ENCODE measurements at places on chromosomes 5 and 9. TPM values are rescaled to one million over a fixed set of nuclear protein-coding genes. Genes with fewer than 3 reads are reported as not detected.

GRCh38 chr5:59107692-59108091 lies 524.8 kb downstream of the RAB3C start:
- no peak overlapping the region for H3K27ac ChIP-seq
- H3K27me3 ChIP-seq: no peaks in the 10 kb centered on the region
- no peak overlapping the region for H3K4me3 ChIP-seq
- no peaks in the 10 kb centered on the region for H3K36me3 ChIP-seq
- no peaks in the 10 kb centered on the region for H3K4me1 ChIP-seq

DNA sequence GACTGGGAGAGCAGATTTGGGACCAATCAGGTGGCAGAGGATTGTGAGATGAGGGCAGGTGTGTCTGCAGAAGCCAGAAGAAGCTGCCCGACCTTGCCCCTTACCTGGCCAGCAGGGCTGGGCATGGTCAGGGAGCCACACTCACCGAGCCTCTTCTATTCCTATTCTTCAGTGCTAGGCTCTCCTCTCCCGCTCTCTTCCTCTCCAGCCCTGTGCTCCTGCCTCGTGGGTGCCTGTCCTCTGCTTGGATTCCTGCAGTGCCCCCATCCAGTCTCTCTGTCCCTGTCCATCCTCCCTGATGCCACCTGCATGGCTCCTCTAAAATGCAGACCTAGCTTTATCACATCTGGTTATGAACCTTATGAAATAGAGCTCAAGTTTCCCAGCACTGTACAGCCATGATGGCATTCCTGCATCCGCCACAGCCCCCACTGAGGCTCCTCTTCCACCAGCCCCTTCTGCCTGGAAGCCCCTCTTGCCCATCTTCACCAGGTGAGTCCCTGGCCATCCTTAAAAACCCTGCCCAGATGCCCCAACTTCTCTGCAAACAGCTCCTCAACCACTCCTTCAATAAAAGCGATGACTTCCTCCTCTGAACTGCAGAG lies 8.2 kb downstream of the UBE2QL1 start:
- no peaks in the 10 kb centered on the region for H3K4me1 ChIP-seq
- peaks cover 100% of the 10 kb centered on the region for H3K27me3 ChIP-seq
- H3K4me3 ChIP-seq: no peak overlapping the region
- DNase-seq: no peak

C9orf153 gene
- total RNA-seq: 0.37 TPM

GRCh38 chr5:134459010-134459403 lies 47.3 kb upstream of the CDKN2AIPNL start:
- DNase-seq: no peak
- no peak overlapping the region for H3K4me3 ChIP-seq
- H3K27ac ChIP-seq: no peak overlapping the region
- peaks cover 6% of the 10 kb centered on the region for H3K4me1 ChIP-seq

DNA sequence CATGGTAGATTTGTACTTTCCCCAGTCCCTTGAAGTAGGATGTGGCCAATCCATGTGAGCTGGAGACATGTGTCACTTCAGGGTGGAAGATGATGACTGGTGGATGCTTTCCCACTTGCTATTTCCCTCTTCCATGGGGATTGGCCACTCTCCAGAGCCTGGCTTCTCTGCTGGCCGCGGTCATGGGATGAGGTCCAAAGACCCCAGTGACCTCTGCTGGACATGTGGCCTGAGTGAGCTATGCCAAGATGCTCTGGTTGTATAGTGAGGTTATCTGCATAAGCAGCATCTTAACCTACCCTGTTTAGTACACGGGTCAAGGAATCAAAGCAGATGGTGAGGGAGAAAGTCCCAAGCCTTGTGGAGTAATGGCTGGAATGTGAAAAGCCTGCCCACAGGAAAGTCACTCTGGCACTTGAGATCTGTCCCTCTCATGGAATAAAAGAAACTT lies 47.1 kb downstream of the SH3PXD2B start:
- no peaks in the 10 kb centered on the region for H3K27me3 ChIP-seq
- H3K4me1 ChIP-seq: no peaks in the 10 kb centered on the region
- H3K36me3 ChIP-seq: peaks cover 78% of the 10 kb centered on the region
- no peak for DNase-seq
- H3K4me3 ChIP-seq: no peak overlapping the region

PDE6A gene
- 0.15 TPM for total RNA-seq

DNA sequence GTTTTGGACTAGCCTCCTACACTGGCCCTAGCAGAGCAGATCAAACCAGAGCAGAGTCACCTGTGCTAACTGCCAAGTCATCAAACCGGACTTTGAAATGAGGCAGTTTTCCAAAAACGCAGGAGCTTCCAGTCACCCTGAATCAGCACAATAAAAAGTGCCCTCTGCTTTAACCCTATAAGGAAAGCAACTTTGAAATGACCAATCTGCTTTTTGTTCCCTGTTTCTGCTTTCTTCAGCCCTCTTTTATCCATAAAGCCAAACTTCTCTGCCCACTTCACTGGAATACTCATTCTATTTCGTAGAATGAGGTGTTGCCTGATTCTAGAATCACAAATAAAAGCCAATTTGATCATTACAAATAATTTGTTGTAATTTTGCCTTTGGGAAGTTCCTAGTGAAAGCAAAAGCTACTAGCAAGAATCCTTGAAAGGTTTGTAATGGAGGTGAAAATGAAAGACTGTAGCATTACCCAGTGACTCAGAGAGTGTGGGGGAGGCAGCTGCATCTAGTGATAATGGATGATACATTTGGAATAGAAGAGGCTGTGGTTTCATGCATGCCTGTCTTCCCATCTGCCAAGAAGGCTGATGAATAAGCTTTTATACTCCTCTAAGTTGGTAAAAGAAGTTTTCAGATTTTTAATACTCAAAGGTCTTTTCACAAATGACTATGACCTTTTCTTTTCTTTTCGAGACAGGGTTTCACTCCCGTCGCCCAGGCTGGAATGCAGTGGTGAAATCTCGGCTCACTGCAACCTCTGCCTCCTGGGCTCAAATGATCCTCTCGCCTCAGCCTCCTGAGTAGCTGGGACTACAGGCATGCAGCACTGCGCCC lies 14.9 kb downstream of the SPAAR start:
- H3K36me3 ChIP-seq: no peaks in the 10 kb centered on the region
- peaks cover 11% of the 10 kb centered on the region for H3K27me3 ChIP-seq
- no peak overlapping the region for H3K27ac ChIP-seq
- no peak overlapping the region for H3K4me3 ChIP-seq

DNA sequence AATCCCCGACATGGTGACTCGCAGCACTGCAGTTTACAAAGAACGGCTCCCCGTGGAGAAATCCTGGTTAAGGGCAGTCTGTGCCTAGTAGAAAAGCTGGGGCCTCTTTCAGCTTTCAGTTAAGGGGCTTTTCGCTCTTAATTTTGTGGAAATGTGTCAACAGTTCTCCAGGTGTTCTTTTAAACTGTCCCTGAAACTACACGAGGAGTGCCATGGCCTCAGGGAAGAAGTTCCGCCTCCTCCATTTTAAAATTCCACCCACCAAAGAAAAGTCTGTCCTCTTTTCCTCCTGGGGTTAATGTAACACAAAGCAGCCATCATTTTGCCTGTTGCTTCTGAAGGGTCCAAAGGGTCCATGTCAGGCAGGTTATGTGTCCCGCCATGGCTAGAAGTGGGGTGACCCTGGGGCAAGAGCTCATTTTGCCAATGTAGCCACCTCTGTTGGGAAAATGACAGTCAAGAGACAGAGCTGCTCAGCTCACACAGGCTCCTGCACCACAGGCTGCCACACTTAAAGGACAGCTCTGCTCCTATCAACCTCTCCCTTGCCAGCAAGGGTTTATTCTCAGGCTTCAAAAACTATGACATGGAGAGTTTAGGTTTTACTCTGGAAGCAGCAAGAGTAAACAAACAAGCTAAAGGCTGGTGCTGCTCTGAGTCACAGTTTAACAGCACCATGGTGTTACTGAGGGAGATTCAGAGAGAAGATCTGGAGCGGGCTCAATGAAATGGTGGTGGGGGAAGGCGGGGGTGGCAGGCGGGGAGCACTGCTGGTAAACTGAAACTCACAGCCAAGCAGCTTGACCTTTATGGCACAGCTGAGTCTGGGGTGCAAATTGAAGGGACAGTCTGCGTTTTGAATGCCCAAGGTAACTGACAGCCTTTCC lies 3.2 kb downstream of the WHRN start:
- peak; percentile 78 for DNase-seq
- peak overlapping the region; percentile 77 for H3K4me3 ChIP-seq
- peak overlapping the region; percentile 92 for H3K27ac ChIP-seq
- H3K36me3 ChIP-seq: no peaks in the 10 kb centered on the region
- H3K27me3 ChIP-seq: no peaks in the 10 kb centered on the region

GRCh38 chr9:87445646-87446045 lies 52.0 kb upstream of the DAPK1 start:
- DNase-seq: peak; percentile 84
- H3K27me3 ChIP-seq: no peaks in the 10 kb centered on the region
- no peak overlapping the region for H3K27ac ChIP-seq
- H3K36me3 ChIP-seq: no peaks in the 10 kb centered on the region
- peak overlapping the region; percentile 41 for H3K4me3 ChIP-seq

WDR38 gene
- total RNA-seq: not detected

Data from endodermal cell (in vitro differentiated cells).